ENCODE measurements at places on chromosomes 6 and 20.

DNA sequence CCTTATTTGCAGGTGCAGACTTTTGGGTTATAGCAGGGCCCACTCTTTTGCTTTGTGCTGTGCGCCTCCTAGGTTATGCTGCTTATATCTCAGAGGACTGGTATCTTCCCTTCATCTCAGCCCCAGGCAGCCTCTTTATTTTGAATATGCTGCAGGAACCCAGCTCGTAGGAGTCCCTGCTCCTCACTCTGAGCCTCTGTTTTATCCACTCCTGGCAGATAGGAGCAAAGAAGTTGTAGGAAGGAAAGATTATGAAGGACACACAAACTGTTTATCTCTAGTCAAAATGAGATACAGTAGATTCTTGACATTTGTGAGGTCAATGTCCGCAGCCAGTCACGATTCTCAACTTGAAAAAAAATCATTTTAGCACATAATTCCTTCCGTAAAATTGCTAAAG, 15.6 kb downstream of the L3MBTL3 start:
- DNase-seq, result no peak

GRCh38 chr6:17615794-17616193, 15.7 kb downstream of the FAM8A1 start:
- no peak for DNase-seq

- no peak for DNase-seq
Observed at GRCh38 chr6:169962604-169963469, 211.4 kb downstream of the ERMARD start.

- DNase-seq, result no peak
Observed at GRCh38 chr20:10521068-10521831, 86.1 kb downstream of the SLX4IP start.

GRCh38 chr6:118652051-118652615, 742 bp upstream of the CEP85L start:
- no peak for DNase-seq

DNA sequence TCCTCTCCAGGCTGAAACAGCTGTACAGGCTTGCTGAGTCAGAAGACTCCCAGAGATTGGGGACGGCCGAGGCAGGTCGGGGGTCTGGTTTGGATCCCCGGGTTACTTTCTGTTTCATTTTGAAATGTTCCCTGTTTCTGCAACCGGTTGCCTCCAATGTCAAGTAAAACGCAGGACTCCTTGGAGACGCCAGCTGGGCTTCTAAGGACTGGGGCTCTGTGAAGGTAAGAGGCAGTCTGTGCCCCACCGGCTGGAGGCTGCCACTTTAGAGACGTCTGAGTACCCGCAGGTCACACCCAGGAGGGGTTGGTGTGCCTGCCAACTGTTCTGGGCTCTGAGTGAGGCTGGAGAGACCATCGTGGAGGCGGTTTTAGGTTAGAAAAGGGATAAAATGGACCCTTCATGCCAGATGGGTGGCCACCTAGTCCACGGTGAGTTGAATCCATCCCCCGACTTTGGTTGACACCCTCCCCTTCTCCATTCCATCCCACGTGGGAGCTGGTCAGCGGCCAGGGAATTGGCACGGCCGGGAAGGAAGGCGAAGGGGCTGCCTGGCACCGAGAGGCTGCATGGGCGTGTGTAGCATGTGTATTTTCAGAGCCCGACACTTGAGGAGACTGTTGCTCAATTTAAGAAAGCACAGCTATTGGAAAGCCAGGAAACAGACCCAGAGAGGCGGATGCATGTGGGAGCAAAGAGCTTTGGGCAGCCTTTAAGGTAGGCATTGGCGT, 240.9 kb downstream of the PHACTR1 start:
- DNase-seq, result no peak

- DNase-seq, result no peak
Observed at GRCh38 chr6:5878792-5879191, 127.9 kb downstream of the NRN1 start.

DNA sequence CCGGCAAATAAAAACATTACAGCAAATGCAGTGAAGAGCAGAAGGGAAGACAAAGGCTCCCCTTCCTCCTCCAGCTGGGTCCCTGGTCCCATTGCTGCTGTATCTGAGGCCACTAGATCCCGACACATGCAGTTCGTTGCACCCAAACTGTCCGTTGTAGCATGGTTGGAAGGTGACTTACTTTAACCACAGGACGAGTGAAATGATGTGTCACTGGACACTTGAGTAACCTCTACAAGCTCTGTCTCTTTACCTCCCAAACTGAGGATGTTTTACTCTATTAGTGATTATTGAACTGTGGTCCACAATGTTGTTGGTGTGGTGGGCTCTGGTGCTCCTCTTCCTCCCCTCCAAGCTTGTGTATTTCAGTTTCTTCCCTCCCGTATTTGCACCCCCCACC, 46.2 kb upstream of the ARMH2 start:
- DNase-seq, result no peak

GRCh38 chr6:138229072-138229471, 10.8 kb upstream of the PBOV1 start:
- DNase-seq, result no peak

DNA sequence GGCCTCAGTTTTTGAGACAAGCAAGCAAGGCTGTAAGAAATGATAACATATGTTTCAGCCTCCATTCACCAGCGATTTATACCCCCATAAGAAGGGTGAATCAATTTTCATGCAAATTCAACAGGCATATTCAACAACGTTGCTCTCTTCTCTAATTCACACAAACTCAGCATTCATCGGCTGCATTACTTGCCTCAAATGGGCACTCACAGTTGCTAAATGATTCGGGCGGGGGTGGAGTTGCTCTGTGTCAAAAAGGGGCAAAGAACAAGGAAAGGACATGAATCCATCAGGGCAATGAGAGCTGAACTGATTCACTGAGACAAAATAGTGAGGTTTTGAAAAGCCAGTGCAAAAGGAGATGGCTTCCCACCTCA, 9.0 kb downstream of the MOXD1 start:
- DNase-seq, result no peak

DNA sequence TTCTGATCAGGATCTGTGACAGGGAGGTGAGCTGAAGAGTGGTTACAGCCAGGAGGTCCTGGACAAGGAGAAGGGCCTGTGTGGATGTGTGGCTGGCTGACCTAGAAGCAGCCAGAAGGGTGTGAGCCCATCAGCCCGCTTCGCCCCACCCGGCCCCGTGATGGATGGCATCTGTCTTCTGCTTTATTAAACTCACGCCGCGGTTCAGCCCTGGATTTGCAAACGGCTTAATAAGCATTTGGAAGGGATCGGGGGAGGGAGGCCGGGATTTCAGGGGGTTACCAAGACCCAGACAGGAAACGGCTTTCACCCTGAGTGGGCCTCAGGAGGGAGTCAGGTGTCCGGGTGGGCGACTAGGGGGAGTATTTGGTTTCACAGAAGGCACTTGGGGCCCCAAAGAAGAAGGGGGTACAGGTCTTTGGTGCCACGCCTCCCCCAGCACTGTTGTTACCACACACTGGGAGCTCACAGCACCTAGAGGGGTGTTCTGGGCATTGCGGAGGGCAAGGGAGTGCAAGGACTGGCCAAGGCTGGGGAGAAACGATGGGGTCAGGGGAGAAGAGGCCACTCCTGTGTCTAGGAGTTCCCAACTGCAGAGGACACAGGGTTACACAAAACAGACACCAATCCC, 53.8 kb upstream of the FOXP4 start:
- no peak for DNase-seq

DNA sequence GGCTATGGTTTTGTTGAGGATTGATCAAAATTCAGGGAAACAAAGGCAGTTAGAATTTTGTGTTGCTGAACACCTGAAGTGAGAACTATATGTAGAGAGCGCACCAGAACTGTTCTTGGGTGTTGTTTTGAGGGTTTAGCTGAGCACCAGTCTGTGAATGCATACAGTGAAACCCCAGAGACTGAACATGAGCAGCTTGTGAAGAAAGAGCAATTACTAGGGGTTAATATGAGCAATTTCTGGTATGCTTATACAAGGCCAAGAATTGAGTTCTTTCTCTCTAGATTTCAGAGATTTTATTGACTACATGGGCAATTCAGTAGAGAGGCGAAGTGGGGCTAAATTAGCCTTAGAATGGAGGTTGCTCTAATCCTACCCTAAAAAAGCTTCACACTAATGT, 93.9 kb downstream of the CD2AP start:
- no peak for DNase-seq

- peak; percentile 46 for DNase-seq
Observed at GRCh38 chr6:156395276-156395675, 381.9 kb upstream of the ARID1B start.

- no peak for DNase-seq
Observed at GRCh38 chr6:122995921-122996793, at the start of gene CLVS2. Gene CLVS2, plus strand, starts transcription at chr6:122996235. Its CDS starts 1,543 bp downstream, at chr6:122997778.

- DNase-seq, result no peak
Observed at GRCh38 chr6:119022796-119023195, 55.7 kb downstream of the FAM184A start.

GRCh38 chr6:116003668-116004067, 57.0 kb downstream of the FRK start:
- DNase-seq, result no peak

GRCh38 chr6:42569102-42570028, 5.5 kb downstream of the UBR2 start:
- DNase-seq, result no peak

DNA sequence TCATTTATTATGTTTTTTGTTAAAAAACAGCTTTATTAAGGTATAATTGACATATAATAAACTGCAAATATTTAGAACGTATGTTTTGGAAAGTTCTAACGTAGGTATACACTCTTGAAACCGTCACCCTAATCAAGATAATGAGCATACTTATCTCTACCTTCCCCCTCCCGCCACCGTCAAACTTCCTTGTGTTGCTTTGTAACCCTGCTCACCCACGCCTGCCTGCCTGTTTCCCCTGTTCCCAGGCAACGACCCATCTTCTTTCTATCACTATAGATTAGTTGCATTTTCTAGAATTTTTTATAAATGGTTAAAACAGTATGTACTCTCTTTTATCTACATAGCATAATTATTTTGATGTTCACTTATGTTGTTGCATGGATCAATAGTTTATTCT, 33.5 kb upstream of the GCLC start:
- no peak for DNase-seq

DNA sequence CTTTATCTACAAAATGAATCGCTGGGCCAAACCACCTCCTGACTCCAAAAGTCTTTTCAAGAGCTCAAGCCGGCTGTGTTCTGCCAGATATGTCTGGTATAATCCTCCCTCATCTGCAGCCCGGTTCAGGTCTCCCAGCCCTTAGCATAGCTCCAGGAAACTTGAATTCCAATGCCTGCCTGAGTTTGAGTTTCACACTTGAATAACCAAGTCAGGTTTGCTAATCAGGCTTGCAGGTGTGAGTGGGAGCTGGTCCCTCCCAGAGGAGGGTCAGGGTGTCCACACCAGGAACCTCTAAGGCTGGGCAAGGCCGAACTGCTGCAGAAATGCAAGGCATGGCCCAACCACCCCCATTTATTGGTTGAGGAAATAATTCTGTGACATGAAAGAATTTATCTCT, 96.6 kb downstream of the TMEM242 start:
- no peak for DNase-seq

- DNase-seq, result no peak
Observed at GRCh38 chr6:26205625-26206574, 118.7 kb downstream of the HFE start.

DNA sequence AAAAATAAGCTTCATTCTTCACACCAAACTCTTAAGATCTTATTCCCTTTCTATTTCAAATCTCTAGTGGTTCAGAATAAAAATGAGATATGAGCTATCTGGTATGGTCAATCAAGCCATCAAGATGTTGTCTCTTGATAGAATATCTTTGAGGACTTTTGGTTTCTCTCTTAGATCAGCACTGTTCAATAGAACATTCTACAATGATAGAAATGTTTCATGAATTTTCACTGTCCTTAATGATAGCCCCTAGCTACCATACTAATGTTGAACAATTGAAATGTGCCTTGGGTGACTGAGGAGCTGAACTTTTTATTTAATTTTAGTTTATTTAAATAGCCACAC, 24.1 kb upstream of the HINT3 start:
- DNase-seq, result no peak

DNA sequence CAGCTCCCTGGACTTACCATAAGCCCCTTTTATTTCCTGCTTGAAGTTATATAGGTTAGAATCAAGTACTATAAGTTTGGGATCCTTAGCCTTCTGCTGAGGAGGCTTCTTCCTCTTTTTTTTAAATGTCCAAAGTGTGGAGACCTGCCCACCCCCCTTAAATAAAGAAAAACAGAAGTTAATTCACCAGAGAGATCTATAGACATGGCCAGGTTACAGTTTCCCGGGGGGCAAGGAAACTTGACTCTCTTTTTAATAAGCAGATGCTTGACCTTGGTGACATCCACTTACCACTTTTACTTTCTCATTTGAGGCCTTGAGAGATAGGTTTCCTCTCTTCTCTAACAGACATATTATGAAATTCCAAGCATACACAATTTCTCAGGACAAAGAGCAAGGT, 88.3 kb downstream of the BMP2 start:
- no peak for DNase-seq

DNA sequence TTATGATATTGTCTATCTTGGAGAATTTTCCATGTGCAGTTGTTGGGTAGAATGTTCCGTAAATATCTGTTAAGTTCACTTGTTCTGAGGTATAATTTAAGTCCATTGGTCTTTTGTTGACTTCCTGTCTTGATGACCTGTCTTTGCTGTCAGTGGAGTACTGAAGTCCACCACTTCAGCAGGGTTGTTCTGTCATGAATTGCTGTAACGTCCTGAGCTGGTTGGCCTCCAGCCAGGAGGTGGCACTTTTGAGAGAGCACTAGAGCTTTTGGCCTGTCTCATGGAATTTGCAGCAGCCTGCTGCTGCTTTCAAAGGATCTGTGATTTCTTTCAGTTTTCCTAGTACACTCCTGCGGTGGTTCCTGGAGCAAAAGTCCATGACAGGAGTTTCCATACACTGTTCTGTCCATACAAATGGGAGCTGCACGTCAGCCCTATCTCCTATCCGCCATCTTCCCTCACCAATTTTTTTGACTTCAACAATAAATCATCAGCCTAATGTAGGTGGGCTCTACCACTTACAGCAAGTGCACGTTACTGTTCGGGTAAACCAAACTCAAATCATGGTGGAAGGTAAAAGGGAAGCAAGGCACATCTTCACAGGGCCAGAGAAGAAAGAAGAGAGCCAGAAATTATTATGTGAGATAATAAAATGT, 46.9 kb upstream of the TRERF1 start:
- no peak for DNase-seq

- no peak for DNase-seq
Observed at GRCh38 chr20:56323656-56324055, 35.1 kb upstream of the FAM210B start.

DNA sequence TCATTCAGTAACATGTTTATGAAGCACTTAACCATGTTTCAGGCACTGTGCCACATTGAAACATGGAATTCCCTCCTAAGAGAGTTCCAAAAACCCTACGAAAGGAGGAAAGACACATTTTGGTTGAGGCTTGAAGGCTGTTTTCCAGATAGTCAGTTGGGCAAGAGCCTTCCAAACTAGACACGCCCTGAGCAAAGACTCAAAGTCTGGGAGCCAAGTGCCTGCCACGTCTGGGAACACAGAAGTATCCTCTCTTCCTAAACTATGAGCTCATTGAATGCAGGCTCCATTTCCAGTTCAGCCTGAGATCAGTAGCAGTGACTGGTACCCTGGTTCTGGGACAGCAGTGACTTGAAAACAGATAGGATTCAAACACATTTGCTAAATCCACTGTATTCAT, 74.5 kb upstream of the FAM8A1 start:
- DNase-seq, result no peak
